ENCODE measurements at places on chromosomes 12 and 14.

DNA sequence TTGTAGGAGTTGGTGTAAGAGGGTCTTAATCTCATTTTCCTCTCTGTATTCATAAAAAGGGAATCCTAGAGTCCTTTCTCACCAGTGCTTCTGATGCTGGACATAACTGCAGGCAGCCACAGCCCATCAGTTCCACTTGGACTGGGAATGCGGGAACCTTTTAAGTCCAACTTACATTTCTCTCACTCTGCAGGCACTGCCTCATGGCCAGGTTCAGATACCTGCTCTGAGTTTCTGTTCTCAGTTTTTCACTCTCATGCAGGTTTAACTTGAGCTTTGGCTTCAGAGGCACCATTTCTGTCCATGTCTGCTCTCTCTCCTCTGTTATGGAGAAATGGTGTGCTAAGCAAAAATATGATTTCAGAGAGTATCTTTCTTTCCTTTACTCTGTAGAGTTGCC lies 4.2 kb downstream of the ACVR1B start:
- DNase-seq = no peak

DNA sequence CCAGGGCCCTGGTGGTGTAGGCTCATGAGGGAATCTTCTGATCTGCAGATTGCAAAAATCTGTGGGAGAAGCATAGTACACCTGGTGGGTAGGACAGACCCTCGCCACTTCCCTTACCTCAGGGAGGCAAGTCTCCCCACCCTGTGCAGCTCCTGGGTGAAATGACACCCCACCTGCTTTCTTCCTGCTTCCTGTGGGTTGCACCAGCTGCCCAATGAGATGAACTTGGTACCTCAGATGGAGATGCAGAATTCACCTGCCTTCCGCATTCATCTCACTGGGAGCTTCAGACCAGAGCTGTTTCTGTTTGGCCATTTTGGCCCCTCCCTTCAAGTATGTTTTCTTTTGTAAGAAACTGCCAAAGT lies 4.7 kb downstream of the CLEC2D start:
- peak; percentile 35 for DNase-seq

- no peak for DNase-seq
These were observed 988.4 kb downstream of the FLRT2 start for GRCh38 chr14:86518298-86518697.

GRCh38 chr12:51906430-51907082 lies 748 bp upstream of the ACVRL1 start:
- DNase-seq = no peak

- no peak for DNase-seq
These were observed 13.4 kb downstream of the DCAF4 start for GRCh38 chr14:72939630-72940029.

GRCh38 chr12:103680591-103681141 lies 93.6 kb downstream of the STAB2 start:
- DNase-seq = no peak

GRCh38 chr12:125329239-125330102 lies 264.2 kb downstream of the AACS start:
- DNase-seq = no peak

- DNase-seq = no peak
These were observed 37.3 kb downstream of the MGST1 start for GRCh38 chr12:16384732-16385131.

GRCh38 chr14:77113644-77114043 lies 15.6 kb downstream of the CIPC start:
- no peak for DNase-seq

DNA sequence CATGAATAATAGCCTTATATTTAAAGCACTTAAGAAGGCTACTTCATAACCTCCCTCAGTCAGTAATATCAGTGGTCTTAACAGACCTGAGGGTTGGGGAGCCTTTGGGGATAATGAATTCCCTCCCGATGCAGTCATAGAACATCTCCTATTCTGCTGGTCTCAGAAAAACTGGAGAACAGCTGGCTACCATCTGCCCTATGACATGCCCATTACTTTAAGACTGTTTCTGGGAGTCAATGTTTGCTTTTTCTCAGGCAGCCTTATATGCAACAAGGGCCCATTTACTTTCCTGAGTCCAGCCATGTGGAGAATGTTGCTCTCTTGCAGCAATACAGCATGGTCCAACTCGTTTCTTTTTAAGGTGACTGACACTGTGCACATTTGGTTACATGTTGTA lies 161.7 kb upstream of the PARP11 start:
- DNase-seq = no peak

GRCh38 chr12:3236345-3237187 lies 159.4 kb downstream of the TSPAN9 start:
- DNase-seq = no peak

- DNase-seq = no peak
These were observed 96.0 kb upstream of the SLC38A4 start for GRCh38 chr12:46921764-46922133.

DNA sequence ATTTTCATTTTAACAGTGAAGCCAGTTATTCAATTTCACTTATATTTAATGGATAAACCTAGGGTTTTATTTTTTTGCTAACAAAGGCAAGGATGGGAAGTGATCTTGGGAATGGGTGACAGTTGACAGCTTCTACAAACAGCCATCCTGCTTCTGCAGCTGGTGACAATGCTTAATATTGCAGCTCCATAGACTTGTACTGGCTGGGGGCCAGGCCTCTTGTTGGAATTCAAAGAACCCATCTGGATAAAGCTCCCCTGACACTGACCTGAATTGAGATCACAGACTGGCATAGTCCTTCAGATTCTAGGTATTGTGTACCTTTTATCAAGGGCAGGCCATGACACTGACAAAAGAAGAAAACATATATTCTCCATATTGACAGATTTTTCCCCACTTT lies 664.6 kb upstream of the FOXG1 start:
- DNase-seq = no peak

- no peak for DNase-seq
These were observed 3.5 kb downstream of the IFI27 start for GRCh38 chr14:94113908-94114588.

GRCh38 chr14:60647081-60647836 lies 2.0 kb downstream of the SIX1 start:
- DNase-seq = no peak

- DNase-seq = no peak
These were observed 124.1 kb downstream of the SSPN start for GRCh38 chr12:26319511-26319910.

GRCh38 chr14:88993946-88994345 lies 169.5 kb downstream of the TTC8 start:
- DNase-seq = no peak

GRCh38 chr14:24258548-24259265 lies 4.3 kb downstream of the TGM1 start:
- DNase-seq = no peak

DNA sequence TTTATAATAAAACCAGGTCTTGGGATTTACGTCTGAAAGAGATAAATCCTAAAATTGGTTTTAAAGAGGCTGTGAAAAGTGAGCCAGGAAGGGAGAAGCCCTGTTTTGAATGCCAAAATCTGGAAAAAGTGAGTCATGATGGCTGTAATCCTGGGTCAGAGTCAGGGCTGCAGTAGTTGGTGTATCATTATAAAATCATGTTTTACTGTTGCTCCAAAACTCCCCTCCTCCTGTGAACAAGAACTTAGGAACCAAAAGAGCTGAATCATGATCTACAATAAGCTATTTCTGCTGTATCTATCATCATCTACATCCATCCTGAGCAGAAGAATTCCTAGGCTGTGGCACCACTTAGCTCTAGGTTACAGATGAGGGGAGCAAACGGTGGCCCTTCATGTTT lies 79.3 kb downstream of the LMO3 start:
- DNase-seq = no peak

- DNase-seq = no peak
These were observed 117.5 kb downstream of the DYRK2 start for GRCh38 chr12:67765776-67766766.

- DNase-seq = no peak
These were observed 3.3 kb downstream of the RAD52 start for GRCh38 chr12:946212-946611.

DNA sequence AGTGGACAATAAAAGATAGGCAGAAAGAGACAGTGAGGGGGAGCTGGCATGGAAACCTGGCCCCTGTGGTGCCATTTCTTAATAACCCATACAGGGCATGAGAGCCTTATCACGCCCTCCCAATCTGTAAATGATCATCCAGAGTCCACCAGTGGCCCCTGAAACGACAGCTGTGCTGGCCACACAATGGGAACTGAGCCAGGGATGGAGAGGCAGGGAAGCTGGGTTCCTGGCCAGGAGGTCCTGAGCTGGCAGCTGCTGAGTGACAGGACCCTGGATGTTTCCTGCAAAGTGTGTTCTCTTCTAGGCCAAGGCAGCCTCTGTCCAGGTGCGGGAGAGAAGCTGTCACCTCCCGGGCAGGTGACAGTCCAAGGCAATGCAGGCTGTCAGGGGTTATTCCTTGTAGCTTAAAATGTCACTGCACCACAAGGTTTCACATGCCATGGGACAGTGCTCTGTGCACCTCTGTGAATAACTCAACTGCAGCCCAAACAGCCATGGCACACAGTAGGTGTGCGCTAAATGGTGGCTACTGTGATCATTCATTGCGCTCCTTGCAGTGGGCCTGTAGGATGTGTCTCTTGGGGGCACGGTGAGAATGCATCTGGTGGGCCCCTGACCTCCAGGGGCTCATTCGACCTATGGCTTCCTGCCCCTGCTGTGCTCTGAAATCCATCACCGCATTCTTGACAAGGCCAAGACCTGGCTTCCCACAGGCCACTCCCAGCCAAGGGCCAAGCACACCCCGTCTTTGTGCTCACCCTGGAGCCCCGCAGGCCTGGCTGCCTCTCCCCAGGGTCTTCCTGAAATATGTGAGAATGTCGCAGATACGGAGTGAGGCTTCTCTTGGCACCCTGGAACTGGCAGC lies 46.3 kb upstream of the BCL11B start:
- DNase-seq = no peak

DNA sequence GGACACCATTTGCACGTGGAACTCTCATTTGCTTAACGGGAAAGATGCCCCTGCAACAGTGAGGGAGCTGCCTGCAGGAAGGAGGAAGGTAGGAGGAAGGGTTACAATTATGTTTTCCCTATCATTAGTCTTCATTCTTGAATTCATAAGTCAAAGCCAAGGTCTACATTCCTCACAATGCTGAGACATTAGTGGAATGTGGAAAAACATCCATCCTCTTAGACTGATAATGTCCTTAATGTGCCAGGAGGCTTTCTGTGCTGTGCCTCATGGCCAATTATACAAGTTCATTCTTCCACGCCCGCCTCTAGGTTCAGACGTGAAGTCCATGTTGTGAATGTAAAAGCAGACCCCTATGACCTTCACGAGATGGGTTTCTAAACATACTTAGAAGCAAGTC lies 1212.4 kb upstream of the TMEM132C start:
- DNase-seq = no peak

GRCh38 chr14:84492685-84493084 lies 1037.3 kb upstream of the FLRT2 start:
- DNase-seq = no peak

DNA sequence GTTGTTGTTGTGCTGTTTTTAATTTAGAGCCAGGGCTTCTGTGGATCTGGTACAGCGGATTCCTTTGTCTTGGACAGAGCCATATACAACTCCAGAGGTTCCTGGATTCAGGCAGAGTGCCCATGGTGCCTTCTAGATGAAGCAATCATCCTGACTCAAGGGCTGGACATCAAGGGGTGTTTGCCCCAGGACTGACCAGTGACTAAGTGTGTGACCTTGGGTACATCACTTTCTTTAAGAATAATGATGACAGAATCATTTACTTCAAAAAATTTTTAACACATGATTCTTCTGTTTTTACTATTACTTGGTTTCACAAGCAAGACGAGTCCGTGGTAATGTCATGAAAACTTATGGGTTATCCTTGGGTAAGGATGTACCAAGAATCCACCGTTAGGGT lies 397.3 kb downstream of the ZFP36L1 start:
- DNase-seq = no peak

- no peak for DNase-seq
These were observed 28.3 kb downstream of the MMP17 start for GRCh38 chr12:131856366-131857097.

DNA sequence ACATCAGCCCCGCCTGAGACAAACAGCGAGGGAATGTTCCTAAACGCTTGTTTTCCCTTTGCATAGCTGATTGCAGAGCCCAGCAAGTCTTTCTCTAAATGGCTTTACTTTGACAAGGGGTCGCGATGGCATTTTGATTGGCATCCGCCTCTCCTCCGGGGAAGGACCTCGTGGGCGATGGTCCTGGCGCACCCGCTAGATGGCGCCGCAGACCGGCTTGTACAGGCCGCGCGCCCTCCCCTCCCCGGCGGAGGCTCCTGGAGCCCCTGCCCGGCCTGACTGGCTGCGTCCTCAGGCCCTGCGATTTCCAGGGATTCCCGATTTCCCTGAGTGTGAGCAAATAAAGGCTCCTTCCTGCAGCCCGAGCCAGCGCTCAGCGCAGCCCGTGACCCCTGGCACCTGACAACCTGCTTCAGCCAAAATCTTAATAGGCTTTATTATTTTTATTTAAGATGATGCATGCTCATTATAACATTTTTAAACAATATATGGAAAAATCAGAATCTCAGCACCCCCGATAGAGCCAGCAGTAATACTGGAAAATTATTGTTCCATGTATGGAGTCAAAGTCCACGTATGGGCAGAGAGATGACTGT lies 468.3 kb downstream of the AACS start:
- no peak for DNase-seq

DNA sequence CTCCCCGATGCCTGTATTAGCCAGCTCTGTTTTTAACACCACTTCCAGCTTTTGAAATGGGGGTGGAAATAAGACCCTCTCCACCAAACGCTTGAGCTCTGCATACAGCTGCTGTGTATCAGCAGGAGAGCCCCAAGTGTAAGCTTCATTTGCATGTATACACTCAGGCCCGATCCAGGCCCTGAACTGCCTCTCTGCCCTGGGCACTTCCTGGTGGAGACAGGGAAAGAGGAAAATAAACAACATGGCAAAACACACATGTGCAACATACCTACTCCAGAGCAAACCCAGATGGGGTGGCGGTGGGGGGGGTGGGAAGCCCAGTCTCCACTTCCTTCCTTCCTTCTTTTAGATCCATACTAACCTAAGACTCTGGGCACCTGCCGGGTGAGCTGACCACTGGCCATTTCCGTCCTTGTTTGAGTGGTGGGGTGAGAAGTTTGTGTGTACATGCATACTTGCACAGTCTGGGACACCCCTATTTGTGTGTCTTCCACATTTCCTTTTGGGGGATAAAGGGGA lies 55.3 kb downstream of the RBM19 start:
- no peak for DNase-seq

GRCh38 chr12:15855646-15856045 lies 26.5 kb upstream of the STRAP start:
- no peak for DNase-seq

DNA sequence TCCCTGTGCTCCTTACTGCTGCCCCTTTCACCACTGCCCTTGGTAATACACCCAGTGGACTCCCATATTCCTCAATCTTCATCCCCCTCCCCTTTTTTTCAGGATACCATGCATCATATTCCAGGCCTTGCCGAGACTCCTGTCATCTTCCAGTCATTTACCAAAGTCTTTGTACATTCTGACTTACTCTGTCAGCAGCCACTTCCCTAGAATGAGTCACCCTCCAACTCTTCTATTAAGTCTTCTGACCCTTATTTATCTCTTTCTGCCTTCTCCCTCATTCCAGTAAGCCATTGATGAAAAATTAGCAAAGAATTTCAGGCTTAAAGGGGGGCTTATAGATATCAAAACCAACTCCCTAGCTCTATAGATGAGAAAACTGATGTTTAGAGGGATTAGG lies 128.0 kb downstream of the STXBP6 start:
- no peak for DNase-seq

All from CD4-positive, alpha-beta T cell treated with Interferon gamma for 1 hour (primary cell).